ENCODE measurements at places on chromosomes 16 and 17.

DNA sequence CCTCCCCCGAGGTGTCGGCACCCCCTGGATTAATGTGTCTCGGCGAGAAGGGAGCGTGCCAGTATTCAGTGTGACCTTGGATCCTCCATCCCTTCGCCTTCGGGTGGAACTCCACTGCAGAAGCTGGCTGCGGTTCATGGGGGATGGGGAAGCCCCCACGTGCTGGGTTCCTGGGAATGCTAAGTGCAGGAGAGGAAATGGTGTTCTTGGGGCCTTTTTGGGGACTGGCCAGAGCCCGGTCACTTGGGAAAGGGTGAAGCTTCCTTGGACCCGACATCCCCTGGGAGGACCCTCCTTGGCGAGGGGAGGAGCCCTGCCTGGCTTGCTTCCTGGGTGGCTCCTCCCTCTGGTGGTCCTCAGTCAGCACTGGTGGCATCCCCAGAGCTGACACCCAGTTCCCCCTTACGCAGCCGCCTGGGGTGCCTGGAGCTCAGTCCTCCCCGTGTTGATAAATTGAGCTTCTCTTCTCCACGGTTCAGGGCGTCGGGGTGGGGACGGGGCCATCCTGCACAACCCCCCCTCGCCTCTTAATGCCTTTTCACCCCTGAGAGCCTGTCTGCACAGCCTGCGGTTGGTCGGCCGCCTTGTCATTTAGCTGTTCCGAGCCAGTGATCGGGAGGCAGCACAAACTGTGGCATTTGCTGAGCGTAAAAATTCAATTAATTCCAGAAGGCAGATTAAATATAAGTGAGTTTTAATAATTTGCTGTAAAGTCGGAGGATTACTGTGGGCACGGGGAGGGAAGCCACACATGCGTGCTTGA lies 30.7 kb upstream of the GSE1 start:
- H3K36me3 ChIP-seq, result peaks cover 5% of the 10 kb centered on the region
- peaks cover 25% of the 10 kb centered on the region for H3K4me1 ChIP-seq
- no peak overlapping the region for H3K27ac ChIP-seq
- no peak for DNase-seq
- no peak overlapping the region for H3K4me3 ChIP-seq

DNA sequence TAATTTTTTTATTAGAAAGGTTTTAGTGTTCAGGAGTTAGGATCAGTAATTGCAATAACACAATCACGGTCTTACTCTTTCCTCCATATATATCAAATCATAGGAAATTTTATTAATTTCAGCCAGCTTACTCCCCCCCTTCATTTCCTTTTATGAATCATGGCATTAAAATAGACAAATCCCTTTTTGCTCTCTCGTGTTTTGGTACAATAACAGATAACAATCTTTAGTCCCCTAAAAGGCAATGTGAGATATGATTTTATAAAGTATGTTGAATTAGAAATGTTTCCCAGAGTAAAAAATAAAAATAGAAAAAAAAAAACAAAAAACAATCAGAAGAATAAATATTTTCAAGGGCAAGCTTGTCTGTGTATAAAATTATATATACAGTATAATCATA lies 42.6 kb upstream of the RHOT1 start:
- no peak overlapping the region for H3K4me3 ChIP-seq
- H3K27ac ChIP-seq, result no peak overlapping the region
- peaks cover 4% of the 10 kb centered on the region for H3K27me3 ChIP-seq
- H3K36me3 ChIP-seq, result no peaks in the 10 kb centered on the region

DNA sequence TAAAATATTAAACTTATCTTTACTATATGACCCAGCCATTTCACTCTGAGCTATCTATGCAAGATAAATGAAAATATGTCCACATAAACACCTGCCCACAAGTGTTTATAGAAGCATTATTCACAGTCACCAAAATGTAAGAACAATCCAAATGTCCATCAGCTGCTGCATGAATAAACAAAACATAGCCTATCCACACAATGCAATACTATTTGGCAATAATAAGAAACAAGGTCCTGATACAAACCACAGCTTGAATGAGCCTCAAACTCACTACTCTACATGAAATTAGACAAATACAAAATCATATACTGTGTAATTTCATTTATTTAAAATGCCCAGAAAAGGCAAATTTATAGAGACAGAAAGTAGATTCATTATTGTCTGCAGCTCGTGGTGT lies 355.1 kb downstream of the CDH8 start:
- no peaks in the 10 kb centered on the region for H3K27me3 ChIP-seq
- no peaks in the 10 kb centered on the region for H3K36me3 ChIP-seq
- H3K27ac ChIP-seq, result no peak overlapping the region
- no peak for DNase-seq
- no peak overlapping the region for H3K4me3 ChIP-seq

GRCh38 chr16:71637398-71637797 lies 11.4 kb downstream of the MARVELD3 start:
- no peaks in the 10 kb centered on the region for H3K27me3 ChIP-seq
- H3K36me3 ChIP-seq, result peaks cover 4% of the 10 kb centered on the region
- no peak overlapping the region for H3K4me3 ChIP-seq
- no peak for DNase-seq
- H3K27ac ChIP-seq, result no peak overlapping the region
- no peaks in the 10 kb centered on the region for H3K4me1 ChIP-seq

DNA sequence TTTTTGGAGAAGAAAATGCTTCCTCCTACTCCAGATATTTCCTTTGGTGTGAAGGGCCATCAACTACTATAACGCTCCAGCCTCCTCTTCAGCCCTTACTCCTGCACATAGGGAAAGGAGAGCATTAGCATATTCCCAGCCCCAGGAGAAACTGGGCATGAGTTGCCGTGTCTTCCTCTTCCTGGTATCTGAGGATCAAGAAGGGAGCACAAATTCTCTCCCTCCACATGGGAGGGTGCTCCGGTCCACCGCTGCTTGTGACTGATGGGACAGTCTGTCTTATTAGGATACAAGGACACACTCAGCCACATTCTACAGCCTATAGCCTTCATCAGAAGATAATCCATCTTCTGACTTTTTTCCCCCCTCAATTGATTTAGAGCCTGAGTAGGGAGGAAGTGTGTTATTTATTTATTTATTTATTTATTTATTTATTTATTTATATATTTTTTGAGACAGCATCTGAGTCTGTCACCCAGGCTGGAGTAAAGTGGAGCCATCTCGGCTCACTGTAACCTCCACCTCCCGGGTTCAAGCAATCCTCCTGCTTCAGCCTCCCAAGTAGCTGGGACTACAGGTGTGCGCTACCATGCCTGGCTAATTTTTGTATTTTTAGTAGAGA lies 16.6 kb upstream of the CYB5B start:
- no peak for DNase-seq
- H3K27me3 ChIP-seq, result peaks cover 2% of the 10 kb centered on the region
- no peak overlapping the region for H3K27ac ChIP-seq
- H3K36me3 ChIP-seq, result no peaks in the 10 kb centered on the region

DNA sequence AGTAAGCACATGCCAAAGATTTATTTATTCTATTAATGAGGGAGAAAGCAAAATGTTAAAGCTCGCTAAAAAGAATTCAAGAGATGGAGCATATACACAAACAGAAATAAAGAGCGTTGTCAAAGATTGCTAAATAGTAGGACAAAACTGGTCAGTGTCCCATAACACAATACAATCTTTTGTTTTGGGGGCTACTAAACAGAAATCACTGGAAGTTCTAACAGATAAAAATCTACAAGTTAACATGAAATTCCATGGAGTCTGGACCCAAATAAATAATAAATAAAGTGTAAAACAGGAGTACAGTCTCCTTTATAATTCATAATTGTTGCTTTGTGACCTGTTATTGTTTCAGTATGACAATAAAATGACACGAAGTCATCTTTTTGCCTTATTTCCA lies 115.2 kb upstream of the CNTNAP4 start:
- no peaks in the 10 kb centered on the region for H3K27me3 ChIP-seq
- H3K36me3 ChIP-seq, result no peaks in the 10 kb centered on the region
- no peak for DNase-seq
- H3K4me1 ChIP-seq, result no peaks in the 10 kb centered on the region
- H3K4me3 ChIP-seq, result no peak overlapping the region

GRCh38 chr16:558298-559020 lies 1.7 kb upstream of the PRR35 start:
- H3K4me3 ChIP-seq, result no peak overlapping the region
- H3K27me3 ChIP-seq, result peaks cover 14% of the 10 kb centered on the region
- peaks cover 4% of the 10 kb centered on the region for H3K4me1 ChIP-seq
- no peak for DNase-seq

DNA sequence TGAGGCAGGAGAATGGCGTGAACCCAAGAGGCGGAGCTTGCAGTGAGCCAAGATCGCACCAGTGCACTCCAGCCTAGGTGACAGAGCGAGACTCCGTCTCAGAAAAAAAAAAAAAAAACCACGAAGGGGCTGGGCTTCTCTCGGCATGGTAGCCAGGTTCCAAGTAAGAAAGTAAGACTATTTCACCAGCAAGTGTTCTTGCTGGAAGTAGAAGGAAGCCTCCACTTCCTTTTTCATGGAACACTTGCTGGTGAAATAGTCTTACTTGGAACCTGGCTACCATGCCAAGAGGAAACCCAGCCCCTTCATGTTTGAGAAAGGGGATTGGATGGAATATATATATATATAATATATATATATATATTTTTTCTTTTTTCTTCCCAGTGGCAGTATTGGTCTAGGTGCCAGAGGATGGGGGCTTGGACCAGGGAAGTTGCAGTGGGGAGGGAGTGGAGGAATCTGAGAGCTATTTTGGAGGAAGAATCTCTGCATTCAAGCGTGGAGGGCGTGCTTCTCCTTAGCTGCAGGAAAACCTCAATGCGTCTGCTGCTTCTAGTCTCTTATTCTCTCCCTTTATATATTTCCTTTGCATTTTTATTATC lies 7.2 kb upstream of the N4BP1 start:
- no peaks in the 10 kb centered on the region for H3K36me3 ChIP-seq
- DNase-seq, result no peak
- no peak overlapping the region for H3K27ac ChIP-seq
- peaks cover 2% of the 10 kb centered on the region for H3K27me3 ChIP-seq
- H3K4me1 ChIP-seq, result peaks cover 16% of the 10 kb centered on the region

DNA sequence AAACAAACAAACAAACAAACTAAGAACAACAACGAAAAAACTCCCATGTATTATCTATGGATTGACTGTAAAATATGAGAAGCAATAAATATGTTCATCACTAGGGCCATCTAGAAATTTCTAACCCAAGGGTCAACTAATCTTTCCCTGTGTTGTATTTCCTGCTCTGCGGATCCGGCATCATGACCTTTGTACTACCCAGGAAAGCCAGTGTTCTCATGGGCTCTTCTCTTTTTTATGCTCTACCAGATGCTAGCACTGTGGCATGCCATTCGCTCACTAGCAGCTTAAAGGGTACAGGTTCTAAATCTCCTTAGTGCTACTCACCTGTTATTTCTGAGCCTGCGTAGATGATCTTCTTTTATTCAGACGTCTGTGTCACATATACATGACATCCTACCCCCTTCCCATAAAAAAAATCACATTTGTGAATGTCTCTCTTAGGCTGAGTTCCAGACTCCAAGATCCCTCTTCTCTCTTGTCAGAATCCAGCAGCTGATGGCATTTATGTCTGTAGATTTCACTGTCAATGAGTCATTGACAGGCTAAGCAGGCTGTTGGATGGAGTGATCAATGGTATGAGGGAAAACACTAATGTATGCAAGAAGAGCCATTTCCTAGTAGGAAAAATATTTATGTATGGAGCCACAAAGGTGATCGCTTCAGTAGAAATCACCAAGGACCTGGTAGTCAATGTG lies 100.0 kb downstream of the WWOX start:
- peaks cover 4% of the 10 kb centered on the region for H3K4me1 ChIP-seq
- H3K27ac ChIP-seq, result no peak overlapping the region
- no peak overlapping the region for H3K4me3 ChIP-seq

DNA sequence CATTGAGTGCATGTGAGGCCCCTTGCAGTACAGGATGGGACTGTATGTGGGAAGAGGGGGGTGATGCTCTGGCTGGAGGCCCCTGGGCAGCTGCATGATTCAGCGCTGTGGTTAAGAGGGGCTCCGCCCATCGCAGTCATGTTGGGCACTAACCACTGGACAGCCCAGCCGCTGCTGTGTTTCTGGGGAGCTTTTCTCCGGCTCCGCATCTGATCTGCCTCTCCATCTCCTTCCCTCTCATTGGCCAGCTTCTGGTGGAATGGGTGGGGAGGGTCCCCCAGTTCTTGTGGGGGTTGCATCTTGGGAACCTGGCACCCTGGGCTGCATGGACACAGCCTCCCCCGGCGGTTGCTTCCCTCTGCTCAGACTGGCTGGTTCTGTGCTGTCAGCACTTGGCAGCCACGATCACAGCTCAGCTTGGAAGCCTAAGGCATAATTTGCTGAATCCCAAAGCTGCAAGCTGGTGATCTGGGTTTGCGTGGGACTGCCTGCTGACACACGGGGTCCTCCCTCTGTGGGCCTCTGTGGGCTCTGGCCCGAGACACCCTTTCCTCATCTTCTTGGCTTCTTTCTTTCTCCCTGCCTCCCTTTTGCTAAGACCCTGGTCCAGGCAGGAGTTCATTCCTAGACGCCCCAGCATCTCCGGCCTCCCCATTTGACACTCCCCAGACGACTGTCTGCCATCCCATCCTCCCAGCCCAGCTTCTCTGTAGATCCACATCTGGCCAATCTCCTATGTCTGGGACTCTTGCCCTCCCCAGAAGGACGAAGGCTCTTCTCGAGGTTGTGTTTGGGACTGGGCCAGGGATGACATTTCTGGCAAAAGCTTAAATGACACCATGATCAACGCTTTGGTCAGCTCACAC lies 168.3 kb downstream of the SEC14L1 start:
- H3K36me3 ChIP-seq, result no peaks in the 10 kb centered on the region
- H3K4me1 ChIP-seq, result peaks cover 21% of the 10 kb centered on the region
- peaks cover 4% of the 10 kb centered on the region for H3K27me3 ChIP-seq
- H3K4me3 ChIP-seq, result no peak overlapping the region

GRCh38 chr17:65368341-65368740 lies 193.1 kb downstream of the AXIN2 start:
- no peaks in the 10 kb centered on the region for H3K4me1 ChIP-seq
- H3K36me3 ChIP-seq, result no peaks in the 10 kb centered on the region
- H3K27me3 ChIP-seq, result peaks cover 13% of the 10 kb centered on the region
- DNase-seq, result no peak

DNA sequence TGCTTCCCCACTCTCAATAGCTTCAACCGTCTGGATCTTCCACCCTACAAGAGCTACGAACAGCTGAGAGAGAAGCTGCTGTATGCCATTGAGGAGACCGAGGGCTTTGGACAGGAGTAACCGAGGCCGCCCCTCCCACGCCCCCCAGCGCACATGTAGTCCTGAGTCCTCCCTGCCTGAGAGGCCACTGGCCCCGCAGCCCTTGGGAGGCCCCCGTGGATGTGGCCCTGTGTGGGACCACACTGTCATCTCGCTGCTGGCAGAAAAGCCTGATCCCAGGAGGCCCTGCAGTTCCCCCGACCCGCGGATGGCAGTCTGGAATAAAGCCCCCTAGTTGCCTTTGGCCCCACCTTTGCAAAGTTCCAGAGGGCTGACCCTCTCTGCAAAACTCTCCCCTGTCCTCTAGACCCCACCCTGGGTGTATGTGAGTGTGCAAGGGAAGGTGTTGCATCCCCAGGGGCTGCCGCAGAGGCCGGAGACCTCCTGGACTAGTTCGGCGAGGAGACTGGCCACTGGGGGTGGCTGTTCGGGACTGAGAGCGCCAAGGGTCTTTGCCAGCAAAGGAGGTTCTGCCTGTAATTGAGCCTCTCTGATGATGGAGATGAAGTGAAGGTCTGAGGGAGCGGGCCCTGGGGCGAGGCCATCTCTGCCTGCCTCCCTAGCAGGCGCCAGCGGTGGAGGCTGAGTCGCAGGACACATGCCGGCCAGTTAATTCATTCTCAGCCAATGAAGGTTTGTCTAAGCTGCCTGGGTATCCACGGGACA lies 11.1 kb upstream of the CLEC18A start:
- no peak for DNase-seq
- H3K27ac ChIP-seq, result no peak overlapping the region
- H3K27me3 ChIP-seq, result no peaks in the 10 kb centered on the region
- H3K4me1 ChIP-seq, result no peaks in the 10 kb centered on the region
- peaks cover 26% of the 10 kb centered on the region for H3K36me3 ChIP-seq

Data from memory B cell (primary cell).